ENCODE measurements at places on chromosomes 2 and 18.

- DNase-seq, result no peak
Observed at GRCh38 chr18:49619801-49620200, 57.9 kb downstream of the LIPG start.

DNA sequence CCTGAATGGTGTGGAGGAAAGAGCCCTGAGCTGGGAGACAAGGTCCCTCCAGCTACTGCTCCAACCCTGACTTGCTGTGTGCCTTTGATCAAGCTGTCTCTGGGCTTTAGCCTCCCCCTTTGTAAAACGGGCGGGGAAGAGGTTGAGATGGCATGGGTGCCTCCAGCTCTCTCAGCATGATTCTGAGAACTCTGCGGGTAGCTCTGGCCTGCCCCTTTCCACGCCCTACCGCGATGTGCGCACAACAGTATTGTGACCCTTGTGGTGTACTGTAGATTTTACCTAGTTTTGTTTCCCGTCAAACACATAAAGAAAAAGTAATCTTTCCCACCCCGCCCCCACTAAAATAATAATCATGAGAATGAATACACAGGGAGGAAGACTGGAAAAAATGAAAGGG is 5.3 kb downstream of the CD8A start:
- no peak for DNase-seq

- DNase-seq, result no peak
Observed at GRCh38 chr2:232323328-232323650, 55.3 kb upstream of the ALPP start.

- no peak for DNase-seq
Observed at GRCh38 chr2:67037655-67038054, 359.5 kb upstream of the ETAA1 start.
